ENCODE measurements at places on chromosomes 1 and 21. TPM values are rescaled to one million over a fixed set of nuclear protein-coding genes. Genes with fewer than 3 reads are reported as not detected.

- no peaks in the 10 kb centered on the region for H3K27me3 ChIP-seq
- peaks cover 92% of the 10 kb centered on the region for H3K36me3 ChIP-seq
- no peak for DNase-seq
Observed at GRCh38 chr1:24424207-24424606, 8.6 kb downstream of the NIPAL3 start.

- H3K36me3 ChIP-seq: no peaks in the 10 kb centered on the region
- peaks cover 19% of the 10 kb centered on the region for H3K4me1 ChIP-seq
- H3K27ac ChIP-seq: no peak overlapping the region
- no peaks in the 10 kb centered on the region for H3K27me3 ChIP-seq
- no peak for DNase-seq
Observed at GRCh38 chr1:10934150-10934818, 78.2 kb upstream of the TARDBP start.

KIAA0040 gene
- 13.5 TPM for total RNA-seq

CYP4B1 gene
- not detected for total RNA-seq

KRTAP6-3 gene
- total RNA-seq: not detected

VAV3 gene
- 5.6 TPM for total RNA-seq

- DNase-seq: no peak
- no peak overlapping the region for H3K4me3 ChIP-seq
- no peaks in the 10 kb centered on the region for H3K4me1 ChIP-seq
- H3K36me3 ChIP-seq: no peaks in the 10 kb centered on the region
- no peak overlapping the region for H3K27ac ChIP-seq
Observed at GRCh38 chr1:58441699-58442098, 104.8 kb downstream of the OMA1 start.

GRCh38 chr1:41449326-41449921, 35.1 kb downstream of the EDN2 start:
- DNase-seq: no peak
- H3K4me3 ChIP-seq: no peak overlapping the region
- no peaks in the 10 kb centered on the region for H3K36me3 ChIP-seq
- no peak overlapping the region for H3K27ac ChIP-seq
- H3K4me1 ChIP-seq: no peaks in the 10 kb centered on the region

SLC35F3 gene
- 0.08 TPM for total RNA-seq

CACNA1E gene
- total RNA-seq: not detected

ADAM30 gene
- total RNA-seq: not detected

DNA sequence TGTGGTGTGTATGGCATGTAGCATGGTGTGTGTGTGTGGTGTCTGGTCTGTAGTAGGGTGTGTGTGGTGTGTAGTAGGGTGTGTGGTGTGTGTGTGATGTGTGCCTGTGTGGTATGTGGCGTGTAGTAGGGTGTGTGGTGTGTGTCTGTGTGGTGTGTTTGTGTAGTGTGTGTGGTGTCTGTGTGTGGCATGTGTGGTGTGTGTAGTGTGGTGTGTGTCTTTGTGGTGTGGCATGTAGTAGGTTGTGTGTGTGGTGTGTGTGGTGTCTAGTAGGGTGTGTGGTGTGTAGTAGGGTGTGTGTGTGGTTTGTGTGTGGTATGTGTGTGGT, 85.5 kb downstream of the SYT2 start:
- DNase-seq: no peak
- peaks cover 5% of the 10 kb centered on the region for H3K27me3 ChIP-seq
- peaks cover 44% of the 10 kb centered on the region for H3K4me1 ChIP-seq
- no peak overlapping the region for H3K4me3 ChIP-seq

DNA sequence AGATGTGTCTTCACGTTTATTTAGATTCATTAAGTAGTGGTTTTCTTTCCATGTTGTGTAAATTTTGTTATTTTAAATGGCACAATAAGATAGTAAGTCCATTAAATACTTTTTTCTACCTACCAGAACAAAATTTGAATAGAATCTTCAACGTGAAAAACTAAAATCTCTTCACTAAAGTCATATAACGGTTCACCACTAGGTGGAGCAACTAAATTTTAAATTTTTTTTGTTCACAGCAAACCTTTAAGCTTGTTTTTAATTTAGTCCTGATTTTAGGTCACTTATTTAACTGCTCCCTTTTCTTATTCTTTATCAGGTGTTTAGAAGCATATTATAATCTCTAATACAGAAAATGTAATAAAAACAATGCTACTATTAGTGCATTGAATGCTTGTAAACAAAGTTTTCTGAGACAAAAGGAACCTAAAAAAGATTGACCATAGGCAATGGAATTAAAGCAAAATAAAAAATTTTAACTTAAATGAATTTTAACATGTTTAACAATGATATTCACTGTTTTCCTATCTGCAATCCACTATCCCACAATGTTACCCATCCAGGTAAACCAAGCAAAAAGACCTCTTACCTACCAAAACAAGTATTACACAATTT, 28.3 kb upstream of the PKN2 start:
- no peaks in the 10 kb centered on the region for H3K27me3 ChIP-seq
- DNase-seq: peak; percentile 39
- no peak overlapping the region for H3K27ac ChIP-seq
- H3K36me3 ChIP-seq: no peaks in the 10 kb centered on the region
- H3K4me1 ChIP-seq: no peaks in the 10 kb centered on the region

- DNase-seq: no peak
- no peaks in the 10 kb centered on the region for H3K36me3 ChIP-seq
Observed at GRCh38 chr1:63710761-63711380, 62.9 kb upstream of the ROR1 start.

GRCh38 chr1:153246018-153246417, 13.5 kb upstream of the LORICRIN start:
- no peak for DNase-seq
- H3K36me3 ChIP-seq: no peaks in the 10 kb centered on the region
- H3K27me3 ChIP-seq: peaks cover 14% of the 10 kb centered on the region
- no peak overlapping the region for H3K4me3 ChIP-seq
- H3K4me1 ChIP-seq: no peaks in the 10 kb centered on the region

COL24A1 gene
- total RNA-seq: not detected
